Left cardiac atrium (tissue), 4 donors: ENCODE measurements at places on chromosomes 6 and 20. TPM values are rescaled to one million over a fixed set of nuclear protein-coding genes. Genes with fewer than 3 reads are reported as not detected.

- no peak for DNase-seq
Measured at GRCh38 chr6:38225766-38226165, 406.2 kb downstream of the ZFAND3 start.

DNA sequence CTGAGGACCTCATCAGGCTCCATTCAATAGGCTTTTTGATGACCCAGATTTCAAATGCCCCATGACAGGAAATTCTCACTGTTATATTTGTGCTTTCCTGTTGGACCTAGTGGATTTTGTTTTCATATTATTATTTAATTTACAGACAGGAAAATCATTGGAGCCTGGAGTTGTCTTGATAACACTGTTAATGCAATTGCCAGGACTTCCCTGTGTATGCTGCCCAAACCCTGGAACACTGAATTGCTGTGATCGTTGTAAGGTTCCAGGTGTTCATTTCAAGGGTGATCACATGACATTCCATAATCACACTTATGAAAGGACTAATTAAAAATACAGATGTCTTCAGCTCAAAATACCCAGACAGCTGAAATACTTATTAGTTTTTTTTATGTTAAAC, 783.2 kb downstream of the DHX35 start:
- DNase-seq: no peak

GRCh38 chr6:138690975-138691594, 82.5 kb upstream of the CCDC28A start:
- no peak for DNase-seq

The BMP6 gene
- 13.4 TPM for total RNA-seq

DNA sequence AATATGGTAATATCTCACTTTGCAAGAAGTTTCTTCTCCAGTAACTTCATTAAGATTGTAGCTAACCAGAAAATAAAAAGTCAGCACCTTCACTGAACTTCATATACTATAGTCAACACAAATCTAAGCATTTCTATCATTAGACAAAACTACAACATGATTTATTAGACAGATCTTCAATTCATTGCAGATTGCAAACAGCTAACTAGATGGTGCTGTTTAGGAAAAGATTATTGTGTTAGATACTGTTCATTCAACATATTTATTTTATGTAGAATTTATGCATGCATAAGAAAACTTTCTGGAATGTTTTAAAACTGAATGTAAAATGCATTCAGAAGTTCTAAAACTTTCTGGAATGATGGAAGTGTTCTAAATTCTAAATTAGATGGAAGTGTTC, 442.1 kb downstream of the HTR1B start:
- no peak for DNase-seq

GRCh38 chr20:17816804-17817587, 117.2 kb downstream of the BANF2 start:
- no peak for DNase-seq

DNA sequence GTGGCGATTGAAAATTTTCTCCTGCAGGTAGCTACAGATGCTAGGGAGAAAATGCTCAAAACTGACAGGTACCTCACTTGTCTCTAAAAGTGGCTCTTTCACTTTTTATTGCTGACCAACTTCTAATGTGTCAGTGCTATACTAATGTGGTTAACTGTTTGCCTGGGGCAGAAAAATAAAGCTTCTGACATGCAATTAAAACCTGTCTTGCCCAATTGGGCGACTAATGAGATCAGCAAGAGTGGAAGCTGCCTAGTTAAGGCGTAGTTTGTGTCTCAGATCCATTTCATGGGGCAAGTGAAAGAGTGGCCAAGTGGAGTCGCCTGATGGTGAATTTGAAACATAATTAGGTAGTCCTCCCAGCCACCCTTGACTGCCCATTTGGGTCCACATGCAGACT, 193.3 kb downstream of the TSHZ2 start:
- DNase-seq: no peak

DNA sequence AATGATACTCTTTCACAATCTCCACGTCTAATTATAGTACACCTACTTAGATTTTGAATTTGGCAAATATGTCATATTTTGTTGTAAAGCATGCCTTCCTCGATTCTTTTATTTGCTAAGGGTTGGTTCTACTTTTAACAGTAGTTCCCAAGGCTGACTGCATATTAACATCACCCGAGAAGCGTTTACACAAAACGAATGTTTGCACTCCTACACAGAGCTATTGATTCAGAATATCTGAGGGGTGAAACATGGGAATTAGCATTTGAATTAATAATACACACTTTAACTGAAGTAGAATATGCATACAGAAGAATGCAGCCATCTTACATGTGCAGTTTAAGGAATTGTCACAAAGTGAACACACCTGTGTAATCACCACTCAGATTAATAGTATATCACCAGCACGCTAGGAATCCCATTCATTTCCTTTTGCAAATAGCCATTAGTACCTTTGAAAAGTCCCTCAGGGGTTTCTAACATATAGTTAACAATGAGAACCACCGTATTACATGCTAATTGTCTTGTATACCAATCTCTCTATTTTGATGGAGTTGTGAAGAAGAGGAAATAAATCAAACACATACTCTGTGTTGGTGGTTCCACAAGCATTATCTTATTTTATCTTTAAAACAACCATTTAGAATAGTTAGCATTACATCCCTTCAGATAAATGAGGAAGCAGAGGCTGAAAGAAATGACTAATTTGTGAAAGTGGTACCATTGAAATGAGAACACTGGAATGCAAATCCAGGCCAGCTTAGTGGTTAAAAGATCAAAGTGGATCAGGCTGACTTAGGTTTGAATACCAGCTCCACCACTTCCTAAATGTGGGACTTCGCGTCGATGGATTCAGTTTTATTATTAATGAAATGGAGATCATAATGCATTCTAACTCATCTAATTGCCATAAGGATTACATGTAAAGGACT, 317.6 kb downstream of the HDGFL1 start:
- DNase-seq: no peak

DNA sequence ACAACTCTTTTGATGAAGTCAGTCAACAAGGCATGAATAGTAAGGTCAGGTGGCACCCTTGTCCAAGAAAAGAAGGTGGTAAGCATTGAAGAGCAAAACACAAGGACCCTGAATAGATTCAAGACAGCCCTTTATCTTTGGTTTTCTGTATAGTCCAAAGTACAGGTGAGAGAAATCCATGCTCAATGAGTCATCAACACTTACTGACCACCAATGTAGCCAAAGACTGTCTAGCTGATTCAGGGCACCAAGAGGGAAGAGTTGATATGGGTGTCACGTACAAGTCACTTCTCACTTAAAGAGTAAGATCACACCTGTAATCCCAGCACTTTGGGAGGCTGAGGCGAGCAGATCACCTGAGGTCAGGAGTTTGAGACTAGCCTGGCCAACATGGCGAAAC, 528.3 kb downstream of the CD83 start:
- DNase-seq: no peak

GRCh38 chr6:82353848-82354247, 9.8 kb upstream of the TPBG start:
- DNase-seq: no peak

The ADA gene
- 12.2 TPM for total RNA-seq

GRCh38 chr20:45176526-45177267, 2.0 kb downstream of the PI3 start:
- no peak for DNase-seq

- no peak for DNase-seq
Measured at GRCh38 chr6:141103246-141103645, 1029.5 kb upstream of the GJE1 start.

The TBC1D22B gene
- total RNA-seq: 8.7 TPM
